ENCODE measurements at places on chromosomes 3 and 15. TPM values are rescaled to one million over a fixed set of nuclear protein-coding genes. Genes with fewer than 3 reads are reported as not detected.

PATL2 gene
- total RNA-seq = 145 TPM

C15orf62 gene
- 1.4 TPM for total RNA-seq

DNA sequence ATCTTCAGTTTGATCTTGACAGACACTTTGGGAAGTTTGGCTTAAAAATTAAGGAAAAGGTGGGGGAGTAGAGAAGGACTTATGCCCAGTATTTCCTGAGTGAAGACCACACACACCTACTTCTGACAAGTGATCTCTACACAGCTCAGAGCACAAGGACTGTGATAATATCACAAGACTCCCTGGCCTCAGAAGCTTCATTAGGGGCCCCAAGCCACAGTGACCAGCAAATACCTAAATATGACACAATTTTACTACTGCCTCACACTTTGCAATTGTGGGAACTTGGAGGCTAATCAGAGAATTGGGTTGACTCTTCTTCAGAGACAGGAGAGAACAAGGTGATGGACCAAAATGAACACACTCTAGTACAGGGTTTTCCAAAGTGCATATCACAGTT is 2.6 kb downstream of the ILDR1 start:
- no peak for DNase-seq

SNTN gene
- not detected for total RNA-seq
